Stimulated activated CD8-positive, alpha-beta memory T cell treated with anti-CD3 and anti-CD28 coated beads, Interleukin-15, amount 100 ng/mL, for 24 hours (primary cell): ENCODE measurements at places on chromosomes 7 and 10.

DNA sequence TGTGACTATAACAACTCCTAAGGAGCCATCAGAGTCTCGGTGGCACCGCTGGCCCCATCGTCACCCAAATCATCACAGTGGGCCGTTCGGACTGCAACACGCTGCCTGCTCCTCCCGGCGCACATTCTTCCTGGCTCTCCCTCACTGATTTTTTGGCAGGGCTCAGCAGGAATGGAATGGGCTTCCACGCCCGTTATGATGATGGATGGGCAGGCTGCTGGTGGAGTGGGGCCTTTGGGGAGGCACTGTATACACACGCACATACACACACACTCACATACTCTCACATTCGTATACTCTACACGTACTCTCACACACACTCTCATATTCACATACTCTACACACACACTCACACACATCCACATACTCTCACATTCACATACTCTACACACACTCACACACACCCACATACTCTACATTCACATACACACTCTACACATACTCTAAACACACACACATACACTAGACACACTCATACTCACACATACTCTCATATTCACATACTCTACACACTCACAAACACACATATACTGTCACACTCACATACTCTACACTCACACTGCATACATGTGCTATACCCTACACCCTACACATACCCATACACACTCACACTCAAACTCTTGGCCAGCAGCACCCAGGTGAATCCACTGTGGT is 99.8 kb downstream of the KCNMA1 start:
- no peak for DNase-seq

- no peak for DNase-seq
These were observed 9.0 kb downstream of the SKIDA1 start for GRCh38 chr10:21516242-21517131.

DNA sequence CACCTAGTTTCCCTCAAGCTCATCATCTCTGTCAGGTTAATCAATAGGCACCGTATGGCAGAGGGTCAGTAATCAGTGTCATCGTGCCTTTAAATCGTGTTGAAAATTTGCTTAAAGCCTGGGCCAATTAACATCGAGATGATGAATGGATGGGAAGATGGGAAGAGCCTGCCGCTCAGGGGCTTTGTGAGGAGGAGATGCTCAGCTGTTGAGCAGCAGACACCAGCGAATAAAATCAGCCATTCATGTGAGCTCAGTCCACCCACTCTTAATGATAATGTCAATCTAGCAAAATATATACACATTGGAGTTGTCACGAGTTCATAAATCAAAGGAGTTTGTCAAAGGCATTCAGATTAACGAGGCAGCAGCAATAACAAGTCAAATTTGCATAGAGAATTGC is 97.7 kb downstream of the BTRC start:
- DNase-seq, result no peak

- no peak for DNase-seq
These were observed 182.3 kb downstream of the NRP1 start for GRCh38 chr10:33152146-33152545.

DNA sequence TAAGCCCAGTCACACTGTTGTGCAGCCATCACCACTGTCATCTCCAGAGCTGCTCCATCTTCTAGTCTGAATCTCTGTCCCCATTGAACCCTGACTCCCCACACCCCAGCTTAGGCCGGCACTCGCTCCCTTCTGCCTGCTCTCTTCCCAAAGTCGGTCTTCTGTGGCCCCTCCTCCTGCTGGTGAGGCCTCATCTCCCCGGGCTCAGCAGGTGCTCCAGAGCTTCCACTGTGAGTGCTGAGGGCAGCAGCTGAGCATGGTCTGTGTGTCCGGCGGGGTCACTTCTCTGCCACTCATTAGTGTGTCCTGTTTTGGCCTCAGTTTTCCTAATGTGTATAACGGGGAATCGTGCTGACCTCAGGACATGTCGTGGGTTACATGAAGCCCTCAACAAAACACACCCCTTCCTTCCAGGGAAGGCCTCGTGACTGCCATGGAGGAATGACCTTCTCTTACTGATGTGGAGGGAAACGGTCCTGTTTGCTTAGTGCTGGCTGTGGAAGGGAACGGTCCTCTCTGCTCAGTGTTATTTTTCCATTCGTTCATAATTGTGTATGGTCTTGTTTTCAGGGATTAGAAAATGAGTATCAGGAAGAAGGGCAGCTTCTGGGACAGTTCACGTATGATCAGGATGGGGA is 4.3 kb upstream of the GET4 start:
- DNase-seq, result no peak

DNA sequence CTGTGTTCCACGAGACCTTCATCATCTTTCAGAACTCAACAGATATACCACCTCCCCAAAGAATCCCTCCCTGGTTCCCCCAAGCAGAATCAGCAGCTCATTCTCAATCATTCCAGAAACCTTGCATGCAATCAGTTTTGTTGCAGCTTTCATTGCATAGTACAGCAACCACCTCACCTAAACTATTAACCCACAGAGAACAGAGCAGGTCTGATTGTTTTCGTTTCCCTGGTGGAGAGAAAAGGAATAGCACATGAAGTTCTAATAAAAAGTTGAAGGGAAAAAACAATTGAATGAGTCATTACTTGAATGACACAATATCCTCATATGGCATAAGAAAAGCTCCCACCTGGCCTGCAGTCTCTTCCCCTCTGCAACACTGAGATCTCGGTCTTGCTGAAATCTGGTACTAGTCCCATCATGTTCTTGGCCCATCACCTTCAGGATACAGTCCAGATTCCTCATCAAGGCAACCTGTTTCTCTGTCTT is 147.1 kb upstream of the GDF10 start:
- no peak for DNase-seq

GRCh38 chr7:84855758-84856157 is 331.1 kb downstream of the SEMA3D start:
- no peak for DNase-seq

DNA sequence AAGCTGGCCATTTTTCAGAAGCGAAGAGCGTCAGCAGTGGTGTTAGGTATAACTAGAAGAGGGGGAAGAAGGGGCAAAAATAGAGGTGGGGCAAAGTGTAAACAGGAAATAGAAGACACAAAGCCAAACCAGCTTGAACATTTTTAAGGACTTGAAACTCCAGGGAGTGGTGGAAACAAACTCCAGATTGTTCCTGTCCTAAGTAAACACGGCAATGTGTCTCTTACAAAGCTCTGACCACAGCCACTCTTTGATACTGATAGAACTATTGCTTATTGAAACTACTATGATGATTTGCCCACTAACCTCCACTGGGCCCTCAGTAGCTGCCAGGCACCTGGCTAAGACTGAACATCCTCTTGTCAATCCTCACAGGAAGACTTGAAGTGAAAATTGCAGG is 20.8 kb upstream of the CDH23 start:
- no peak for DNase-seq

DNA sequence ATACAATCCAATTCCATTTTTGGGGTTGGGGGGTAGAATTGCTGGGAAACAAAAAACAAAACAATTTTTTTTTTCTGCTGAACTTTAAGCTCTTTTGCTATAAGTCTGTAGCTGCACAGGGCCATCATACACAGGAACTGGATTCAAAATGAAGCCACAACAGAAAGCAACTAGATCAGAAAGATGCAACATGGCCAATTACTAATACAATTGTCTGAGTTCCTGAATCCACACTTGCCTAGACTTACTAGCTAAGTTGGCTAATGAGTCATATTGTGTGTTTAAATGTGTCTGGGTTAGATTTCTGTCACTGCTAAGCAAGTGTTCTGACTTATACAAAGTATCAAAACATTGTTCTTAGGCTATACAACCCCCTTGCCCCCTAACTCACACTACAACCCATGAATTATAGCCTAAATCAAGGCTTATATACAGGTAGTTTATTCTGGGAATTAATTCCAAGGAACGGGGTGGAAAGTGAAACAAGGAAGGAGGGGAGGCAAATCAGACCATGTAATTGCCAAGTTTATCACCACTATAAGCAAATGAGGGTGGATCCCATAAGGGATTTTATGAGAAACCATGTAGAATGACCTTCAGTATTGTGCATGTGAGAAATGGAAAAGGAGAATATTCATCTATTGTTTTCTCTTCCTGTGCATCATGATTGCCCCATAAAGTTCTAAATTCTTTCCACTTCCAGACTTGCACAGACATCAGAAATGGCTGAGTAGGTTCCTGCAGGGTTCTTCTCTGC is 337.9 kb upstream of the SORCS1 start:
- DNase-seq, result no peak

GRCh38 chr7:103952408-103952807 is 37.0 kb downstream of the RELN start:
- no peak for DNase-seq

GRCh38 chr7:149427096-149427680 is 33.7 kb downstream of the ZNF777 start:
- DNase-seq, result no peak
